ENCODE measurements at places on chromosomes 4 and X.

- DNase-seq = no peak
Measured at GRCh38 chr4:123068081-123068480, 145.7 kb upstream of the NUDT6 start.

DNA sequence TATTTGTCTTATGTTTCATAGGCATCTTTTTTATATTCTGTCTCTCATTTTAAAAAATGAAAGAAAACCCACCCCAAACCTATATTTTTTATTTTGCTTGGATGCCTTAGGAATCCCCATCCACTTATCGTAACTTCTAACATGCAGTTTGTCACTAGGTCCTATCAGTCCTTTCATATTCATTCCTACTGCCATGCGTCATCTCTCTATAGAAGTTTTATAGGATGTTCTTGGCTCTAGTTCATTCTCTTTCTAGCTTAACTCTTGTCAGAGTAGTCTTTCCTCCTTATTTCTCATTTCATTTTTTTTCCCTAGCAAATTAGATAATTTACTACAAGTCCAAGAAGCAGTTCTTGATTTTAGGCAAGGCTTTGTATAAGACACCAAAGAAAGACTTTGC lies 92.7 kb downstream of the LARP1B start:
- no peak for DNase-seq

DNA sequence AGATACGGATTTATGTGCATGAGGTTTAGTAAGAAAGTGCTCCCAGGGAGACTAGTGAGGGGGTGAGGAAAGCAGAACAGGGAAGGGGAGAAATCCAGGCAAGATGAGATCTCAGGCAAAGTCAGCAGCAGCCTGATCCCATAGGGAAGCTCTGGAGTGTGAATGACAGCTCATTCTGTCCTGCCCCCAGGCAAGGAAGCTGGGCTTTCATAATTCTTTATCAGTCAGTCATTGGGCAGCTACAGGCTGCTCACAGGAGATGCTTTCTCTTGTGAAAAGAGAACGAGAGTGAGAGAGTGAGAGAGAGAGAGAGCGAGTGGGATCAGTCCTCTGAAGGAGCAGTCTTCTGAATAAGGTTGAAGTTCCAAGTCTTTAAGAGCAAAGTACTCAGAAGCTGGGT lies 48.1 kb downstream of the SRPX start:
- DNase-seq = no peak

DNA sequence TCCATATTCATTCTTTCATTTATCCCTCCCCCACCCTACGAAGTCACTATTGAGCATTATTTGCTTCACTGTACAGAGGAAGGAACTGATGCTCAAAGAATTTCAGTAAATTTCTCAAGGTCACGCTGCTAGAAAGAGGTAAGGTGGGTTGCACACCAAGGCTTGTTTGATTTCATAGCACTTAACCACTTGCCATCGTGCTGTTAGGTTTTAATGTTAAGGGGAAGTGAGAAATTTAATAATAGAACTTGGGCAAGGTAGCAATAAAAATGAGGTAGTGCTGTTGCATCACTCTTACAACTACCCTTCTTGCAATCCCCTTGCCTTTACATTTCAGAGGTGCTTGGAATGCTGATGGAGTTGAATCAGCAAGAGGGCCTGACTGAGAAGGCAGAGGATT lies 343.1 kb downstream of the MID1IP1 start:
- DNase-seq = no peak

GRCh38 chr4:41835321-41835995 lies 86.9 kb upstream of the PHOX2B start:
- no peak for DNase-seq

- DNase-seq = no peak
Measured at GRCh38 chrX:122512561-122513072, 671.5 kb upstream of the GRIA3 start.

DNA sequence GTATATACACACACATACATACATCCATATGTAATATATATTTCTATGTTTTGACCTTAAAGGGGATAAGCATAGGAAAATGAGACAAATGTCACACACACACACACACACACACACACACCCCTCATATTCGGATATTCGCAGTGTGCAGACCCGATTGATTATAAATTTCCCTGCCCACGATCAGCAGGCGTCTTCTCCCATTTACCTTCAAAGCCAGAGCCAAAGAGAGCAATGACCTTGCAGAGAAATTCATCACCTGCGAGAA lies 488 bp downstream of the GPRIN3 start:
- DNase-seq = no peak

DNA sequence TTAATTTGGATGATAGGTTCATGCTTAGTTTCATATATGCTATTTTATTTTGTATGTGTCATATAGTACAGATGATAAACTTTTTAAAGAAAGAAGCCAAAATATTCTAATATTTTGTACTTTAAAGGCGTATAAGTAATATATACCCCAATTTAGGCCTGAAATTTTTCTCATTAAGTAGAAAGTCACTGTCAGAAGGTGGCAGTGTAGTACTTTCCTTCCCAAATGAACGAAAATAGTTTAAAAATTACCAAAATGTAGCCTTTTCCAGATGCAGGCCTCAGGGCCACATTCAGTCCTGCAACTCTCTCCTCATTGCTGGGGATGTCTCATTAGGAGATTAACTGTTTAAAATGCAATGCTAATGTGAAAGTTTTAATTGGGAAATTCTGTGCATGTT lies 1263.6 kb downstream of the C4orf33 start:
- no peak for DNase-seq

- DNase-seq = no peak
Measured at GRCh38 chrX:123215397-123216089, 31.5 kb downstream of the GRIA3 start.

GRCh38 chrX:13620207-13620606 lies 32.7 kb upstream of the TCEANC start:
- DNase-seq = no peak

GRCh38 chr4:106698621-106699195 lies 330.1 kb upstream of the GIMD1 start:
- no peak for DNase-seq

DNA sequence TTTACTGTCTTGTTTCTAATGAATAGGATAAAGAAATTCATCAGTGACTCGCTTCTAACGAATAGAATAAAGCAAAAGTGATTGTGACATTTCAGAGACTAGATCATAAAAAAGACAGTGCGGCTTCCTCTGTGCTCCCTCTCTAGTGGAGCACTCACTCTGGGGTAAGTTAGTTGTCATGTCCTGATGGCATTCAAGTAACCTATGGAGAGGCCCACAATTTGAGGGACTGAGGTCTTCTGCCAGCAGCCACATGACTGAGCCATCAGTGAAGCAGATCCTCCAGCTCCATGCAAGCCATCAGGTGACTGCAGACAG lies 72.4 kb downstream of the YIPF6 start:
- no peak for DNase-seq

DNA sequence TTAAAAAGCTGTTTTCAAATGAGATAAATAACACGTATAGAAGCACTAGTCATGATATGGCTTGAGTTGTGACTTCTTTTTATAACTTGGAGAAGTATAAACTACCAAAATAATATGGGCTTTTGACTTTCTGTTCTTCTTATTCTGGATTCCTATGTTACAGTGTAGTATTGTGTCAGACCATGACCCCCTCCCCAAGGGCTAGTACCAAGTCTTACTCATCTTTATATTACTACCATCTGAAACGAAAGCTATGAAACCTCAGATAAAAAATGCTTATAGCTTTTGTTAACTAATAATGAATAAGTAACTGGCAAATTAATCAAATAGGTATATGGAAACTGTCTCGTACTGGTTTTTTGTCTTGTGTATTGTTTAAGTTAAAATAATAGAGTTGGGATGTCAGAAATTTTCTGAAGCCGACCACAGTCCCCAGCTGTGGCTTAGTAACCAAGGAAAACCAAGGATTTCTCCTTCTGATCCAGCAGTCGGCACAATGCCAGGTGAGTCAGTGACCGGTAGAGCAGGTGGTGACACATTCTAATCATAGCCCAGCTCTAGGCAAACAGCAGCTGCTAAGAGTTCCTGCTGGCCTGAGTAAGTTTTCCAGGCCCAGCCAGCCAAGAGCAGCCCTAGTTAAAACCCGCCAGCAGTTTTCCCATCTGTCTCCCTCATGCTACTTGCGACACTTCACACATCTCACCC lies 163.3 kb upstream of the PRDX4 start:
- no peak for DNase-seq

DNA sequence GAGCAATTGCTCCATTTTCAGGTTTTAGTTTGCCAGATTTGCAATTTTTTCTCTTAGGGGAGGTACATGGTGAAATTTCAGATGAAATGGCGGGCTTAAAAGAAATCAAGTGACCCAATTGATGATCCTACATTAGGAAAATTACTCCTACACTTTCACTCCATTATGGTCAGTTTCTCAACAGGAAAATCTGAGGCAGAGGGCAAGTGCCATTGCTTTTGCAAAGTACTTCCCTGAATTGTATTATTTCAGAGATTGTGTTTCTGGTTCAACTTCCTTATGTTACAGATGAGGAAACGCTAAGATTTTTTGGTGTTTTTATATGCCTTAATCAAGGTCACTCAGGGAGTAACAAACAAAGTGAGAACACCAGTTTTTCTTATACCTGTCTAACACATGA lies 302.2 kb downstream of the ARAP2 start:
- no peak for DNase-seq

DNA sequence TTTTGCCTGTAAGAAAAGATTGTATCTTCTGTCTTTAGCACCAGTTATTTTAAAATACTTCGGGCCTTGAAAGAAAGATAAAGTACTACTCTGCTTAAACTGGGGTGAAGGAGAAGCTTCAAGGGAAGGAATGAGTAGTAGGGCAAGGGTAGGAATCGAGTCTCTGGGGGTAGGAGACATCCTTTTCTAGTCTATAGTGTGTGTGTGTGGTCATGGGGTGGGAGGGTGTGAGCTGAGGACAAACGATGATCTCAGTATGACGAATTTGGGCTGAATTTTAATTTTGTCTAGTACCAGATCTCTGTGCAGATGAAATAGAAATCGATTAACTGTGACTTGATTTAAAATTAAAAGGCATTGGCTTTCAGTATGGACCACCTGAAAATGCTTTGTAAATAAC lies 3.3 kb upstream of the MYOZ2 start:
- DNase-seq = no peak

DNA sequence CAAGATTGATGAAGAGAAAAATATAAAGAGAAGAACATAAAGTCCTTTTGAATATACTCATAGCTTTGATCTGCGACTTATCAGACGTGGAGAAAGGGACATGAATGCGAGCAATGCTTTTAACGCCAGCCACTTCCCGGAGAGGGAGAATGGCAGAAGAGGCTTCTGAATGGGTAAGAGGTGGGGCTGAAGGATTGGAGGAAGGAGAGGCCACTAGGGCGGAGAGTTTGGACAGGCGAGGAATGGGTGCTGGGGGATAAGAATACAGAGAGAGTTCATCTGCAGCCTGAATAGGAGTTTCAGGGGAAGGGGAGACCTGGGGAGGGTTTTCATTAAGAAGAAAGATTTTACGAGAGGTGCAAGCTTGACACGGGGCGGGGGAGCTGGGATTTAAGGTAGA lies 2534.9 kb downstream of the PCDH7 start:
- DNase-seq = no peak

DNA sequence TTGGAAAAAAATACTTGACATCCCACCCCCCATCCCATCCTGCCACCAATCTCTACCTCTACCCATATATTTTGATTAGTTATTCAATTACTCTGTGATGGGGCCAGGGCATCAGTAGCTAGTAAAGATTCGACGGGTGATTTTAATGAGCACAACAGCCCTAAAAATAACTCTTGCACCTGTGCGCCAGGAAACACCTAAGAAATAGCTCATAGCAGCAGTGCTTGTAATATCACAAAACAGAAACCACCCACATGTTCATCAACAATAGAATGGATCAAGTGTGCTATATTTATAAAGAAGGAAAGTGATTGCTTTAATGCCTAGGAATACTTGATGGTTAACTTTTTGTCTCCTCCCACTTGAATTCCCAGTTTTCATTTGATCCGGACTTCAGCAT lies 225.6 kb upstream of the LCORL start:
- DNase-seq = no peak

DNA sequence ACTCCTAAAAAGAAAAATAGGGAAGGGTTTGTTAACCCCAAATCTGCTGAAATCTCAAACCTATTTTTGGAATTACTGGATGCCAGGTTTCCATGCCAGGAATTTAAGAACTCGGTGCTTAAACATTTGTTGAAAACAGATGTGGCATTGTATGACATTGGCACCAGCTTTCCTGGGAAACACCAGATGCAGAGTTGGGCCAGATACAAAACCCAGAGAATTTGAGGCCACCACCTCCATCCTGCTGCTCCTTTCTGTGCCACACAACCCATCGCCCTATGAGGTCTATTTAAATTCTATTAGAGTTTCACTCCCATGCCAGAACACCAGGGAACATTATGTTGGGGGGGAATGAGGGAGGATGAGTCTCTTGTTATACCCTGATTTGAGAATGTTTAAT lies 71.7 kb downstream of the ARAP2 start:
- no peak for DNase-seq

GRCh38 chr4:123114915-123115756 lies 192.7 kb upstream of the NUDT6 start:
- no peak for DNase-seq

DNA sequence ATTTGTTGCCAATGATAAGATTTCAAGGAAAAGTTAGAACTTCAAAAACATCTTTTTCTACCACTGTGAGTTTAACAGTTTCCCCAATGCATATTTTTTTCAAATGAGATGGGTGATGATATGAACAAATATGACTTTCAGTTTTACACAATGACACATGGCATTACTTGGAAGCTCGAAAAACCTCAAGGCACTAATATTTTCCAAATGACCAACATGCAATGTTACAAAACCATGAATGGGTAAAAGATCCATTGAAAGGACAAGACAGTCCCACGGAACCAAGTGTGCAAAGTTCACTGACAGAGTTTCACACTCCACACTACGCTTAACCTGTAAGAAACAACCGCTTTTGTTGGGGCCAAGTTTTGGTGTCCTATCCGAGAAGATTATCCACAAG lies 84.5 kb downstream of the CD99L2 start:
- DNase-seq = no peak

GRCh38 chr4:172202480-172203076 lies 389.4 kb downstream of the GALNTL6 start:
- DNase-seq = no peak

DNA sequence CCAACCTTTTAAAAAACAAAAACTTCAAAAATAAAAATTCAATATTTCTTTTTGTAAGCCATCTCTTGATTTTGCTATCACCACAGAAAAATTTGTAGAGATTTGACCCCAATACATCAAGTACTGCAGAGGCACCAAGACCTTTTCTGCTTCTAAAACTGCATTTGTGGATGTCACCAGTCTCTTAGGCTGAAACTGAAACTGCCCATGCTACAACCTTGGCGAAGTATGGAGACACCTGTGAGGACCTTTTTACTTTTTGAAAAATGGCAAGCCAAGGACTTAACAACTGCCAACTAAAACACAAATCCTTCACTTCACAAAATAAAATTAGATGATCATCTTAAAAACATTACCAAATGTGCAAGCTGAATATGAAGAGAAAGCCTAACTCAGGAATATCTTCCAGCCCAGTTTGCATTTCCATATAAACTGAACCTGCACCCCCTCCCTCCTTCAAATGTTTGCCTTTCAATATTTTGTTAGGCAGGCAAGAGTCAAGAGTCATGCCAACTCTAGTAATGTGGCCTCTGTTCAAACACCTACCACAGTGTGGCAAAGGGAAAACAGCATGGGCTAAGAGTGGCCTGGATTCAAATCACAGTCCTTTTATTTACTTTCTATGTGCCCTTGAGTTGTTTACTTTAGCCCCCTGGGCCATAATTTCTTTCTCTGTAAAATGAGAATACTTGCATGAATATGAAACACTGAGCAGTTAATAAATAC lies 389.4 kb downstream of the OPHN1 start:
- DNase-seq = no peak

- DNase-seq = no peak
Measured at GRCh38 chr4:26931451-26931850, 70.8 kb downstream of the STIM2 start.

- DNase-seq = no peak
Measured at GRCh38 chr4:63122955-63123354, 1286.3 kb downstream of the TECRL start.

Data from CD4-positive, alpha-beta T cell treated with Interleukin-2 at 100 ng/mL for 4 hours (primary cell).